HTR-8/SVneo (cell line): ENCODE measurements at places on chromosomes 5 and 9.

DNA sequence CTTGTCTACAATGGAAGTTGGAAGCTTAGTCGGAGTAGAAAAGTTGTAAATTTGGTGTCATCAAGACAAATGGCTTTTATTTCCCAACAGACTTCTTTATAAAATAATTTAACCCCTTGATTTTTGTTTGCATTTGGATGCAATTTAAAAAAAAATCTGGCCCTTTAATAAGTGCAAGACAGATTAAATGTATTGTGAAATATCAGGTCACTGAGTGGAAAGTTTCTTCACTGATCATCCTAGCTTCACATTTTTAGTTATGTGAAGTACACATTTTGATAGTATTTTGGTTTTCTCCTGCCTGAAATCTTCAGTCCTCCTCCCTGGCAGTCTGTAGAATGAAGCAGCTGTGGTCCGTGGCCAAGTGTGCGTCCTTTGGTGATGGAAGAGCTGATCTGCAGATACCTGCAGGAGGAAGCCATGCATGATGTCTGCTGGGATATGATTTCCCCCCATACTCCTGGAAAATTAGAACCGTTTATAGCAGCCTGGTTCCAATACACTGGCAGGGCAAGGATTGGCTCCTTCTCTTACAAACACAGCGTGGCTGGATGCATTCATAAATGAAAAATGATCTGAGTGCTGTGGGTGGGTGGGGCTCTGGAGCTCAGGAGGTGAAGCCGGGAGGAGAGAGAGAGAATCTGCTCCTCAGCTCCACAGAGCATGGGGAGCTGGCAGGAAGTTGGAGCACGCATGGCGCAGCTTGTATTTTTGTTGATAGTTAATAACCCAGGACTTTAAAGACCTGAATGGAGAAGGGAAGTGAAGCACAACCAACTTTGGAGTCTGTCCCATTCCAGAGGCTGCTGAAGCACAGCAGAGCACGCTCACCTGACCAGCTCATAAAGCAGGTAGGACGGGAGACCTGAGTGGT, 238.4 kb downstream of the GOLPH3 start:
- DNase-seq, result peak; percentile 54

DNA sequence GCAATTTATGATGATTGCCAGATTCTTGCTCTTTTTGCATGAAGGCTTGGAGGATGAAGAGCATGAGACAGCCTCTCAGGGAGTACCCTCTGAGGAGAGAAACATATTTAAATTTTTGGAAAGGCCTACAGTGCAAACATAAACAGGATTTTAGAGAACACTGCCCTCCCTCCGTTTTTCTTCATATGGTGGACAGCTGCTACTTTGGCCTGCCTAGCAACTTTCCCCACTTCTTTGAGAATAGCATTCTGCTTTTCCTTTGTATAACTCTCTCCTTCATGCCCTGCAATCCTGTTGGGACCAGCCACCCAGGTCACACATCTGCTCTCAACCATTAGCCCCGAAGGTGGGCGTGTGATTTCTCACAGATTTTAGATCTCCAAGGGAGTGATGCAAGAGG, 20.5 kb upstream of the TXN start:
- no peak for DNase-seq

DNA sequence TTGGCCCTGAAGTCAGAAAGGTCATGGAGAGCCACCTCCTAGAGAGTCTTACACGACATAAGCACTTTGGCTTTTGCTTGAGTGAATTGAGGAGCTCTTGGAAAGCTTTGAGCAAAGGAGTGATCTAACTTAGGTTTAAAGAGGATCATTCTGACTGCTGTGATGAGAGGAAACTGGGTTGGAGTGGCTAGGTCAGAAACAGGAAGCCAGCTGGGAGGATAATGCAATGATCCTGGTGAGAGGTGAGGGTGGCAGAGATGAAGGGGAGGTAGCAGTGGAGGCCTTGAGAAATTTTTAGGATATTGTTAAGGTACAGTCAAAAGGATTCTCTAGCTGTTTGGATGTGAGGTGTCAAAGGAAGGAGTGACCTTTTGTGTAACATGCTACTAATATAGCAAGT, 32.2 kb upstream of the ROPN1L start:
- DNase-seq, result no peak

DNA sequence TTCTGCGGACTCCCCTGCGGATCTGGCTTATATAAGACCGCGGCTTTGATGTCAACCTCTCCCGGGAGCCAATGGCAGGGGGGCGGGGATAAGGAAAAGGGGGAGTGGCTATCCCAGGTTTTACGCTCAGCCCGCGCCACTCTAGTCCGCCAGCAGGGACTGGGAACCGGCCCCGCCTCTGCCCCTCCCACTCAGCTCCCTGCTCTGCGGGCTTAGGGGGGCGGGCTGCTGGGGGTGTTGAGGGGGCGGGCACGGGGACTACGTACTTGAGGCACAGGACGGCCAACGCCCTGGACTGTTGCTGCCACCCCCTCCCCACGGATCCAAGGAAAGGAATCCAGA, at the start of gene HAND1:
TSS of gene HAND1 (minus strand) at position 4 of the 342 bp plus-strand sequence. CDS start 219 bp downstream, outside the sequence.
- DNase-seq, result peak; percentile 67

DNA sequence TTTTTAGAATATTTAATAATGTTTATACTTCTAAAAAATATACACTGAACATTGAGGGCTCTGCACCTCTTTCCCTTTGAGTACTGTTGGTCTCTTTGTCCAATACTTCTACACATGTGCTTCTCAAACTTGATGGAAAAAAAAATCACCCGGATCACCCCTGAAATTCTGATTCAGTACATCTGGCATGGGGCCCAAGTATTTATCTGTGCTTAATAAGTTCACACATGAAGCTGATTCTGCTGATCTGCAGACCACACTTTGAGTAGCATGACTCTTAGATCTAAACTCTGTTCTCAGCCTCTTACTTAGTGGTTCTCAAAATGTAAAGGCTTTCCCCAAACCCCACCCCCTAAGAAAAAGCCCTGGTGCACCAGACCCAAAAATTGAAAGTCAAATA, 12.0 kb downstream of the RUSC2 start:
- no peak for DNase-seq

DNA sequence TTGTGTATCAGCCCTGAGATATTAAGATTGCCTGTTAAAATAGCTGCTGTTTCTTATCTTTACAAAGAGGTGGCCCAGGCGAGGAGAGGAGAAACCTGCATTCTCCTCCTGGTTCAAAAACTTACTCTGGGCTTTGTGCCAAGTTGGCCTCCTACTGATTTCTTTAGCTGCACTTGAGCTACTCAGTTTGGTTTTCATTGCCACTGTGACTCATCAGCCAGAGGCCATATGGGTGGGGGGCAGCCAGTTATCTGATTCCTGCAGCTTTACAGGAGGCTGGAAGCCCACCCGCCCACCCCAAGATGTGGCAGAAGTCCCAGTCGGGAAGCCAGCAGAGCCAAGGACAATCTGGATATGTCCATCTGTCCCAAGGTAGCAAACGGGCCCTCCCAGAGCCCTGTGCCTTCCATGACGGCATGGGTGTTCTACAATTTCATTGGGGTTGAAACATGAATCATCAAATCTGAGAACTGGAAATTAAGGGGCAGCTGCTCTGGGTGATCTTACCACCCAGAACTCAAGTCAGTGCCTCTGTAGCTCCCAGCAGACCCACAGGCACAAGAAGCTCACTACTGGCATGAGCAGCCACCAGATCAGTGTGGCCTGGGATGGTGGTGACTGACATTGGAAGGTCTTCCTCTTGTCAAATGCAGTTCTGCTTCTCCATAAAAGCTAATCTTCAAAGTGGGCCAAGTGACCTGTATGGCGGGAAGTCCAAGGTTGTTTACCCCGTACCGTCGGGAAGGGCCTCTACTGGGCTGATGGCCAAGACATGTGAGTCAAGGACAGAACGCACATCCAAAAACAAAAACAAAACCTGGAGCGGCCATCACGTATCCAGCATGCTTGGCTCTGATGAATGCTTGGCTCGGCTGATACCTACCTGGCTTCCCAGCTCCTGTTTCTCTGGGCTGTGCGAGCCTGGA, 15.6 kb downstream of the FCN2 start:
- peak; percentile 74 for DNase-seq

DNA sequence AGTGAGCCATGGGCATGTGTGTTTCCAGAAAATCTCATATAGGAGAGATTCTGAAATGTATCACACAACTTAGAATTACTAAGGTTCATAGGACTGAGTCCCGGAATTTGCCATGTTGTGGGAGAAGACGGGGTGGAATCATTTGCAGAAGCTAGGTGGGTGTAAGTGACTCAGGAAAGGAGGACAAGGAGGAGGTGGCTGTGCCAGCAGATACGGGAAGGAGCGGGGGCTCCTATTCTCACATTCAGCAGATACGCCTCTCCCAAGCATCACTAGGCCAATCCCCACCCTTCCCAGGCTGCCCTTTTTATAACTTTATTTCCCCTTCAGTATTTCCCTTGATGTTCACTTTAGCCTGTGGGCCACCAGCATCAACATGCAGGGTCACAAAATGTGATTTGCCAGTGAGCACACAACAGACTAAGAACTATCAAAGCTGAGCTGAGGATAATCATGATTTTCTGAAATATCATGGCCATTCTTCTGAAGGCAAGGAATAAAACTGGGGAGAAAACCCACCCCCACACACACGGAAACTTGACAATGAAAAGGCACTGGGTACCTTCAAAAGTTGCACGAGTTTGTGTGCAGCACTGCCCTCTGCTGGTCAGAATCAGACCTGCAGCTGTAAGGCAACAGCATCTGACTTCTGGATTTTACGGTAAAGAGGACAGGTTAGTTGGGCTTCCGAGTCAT, 133.2 kb downstream of the MTX3 start:
- peak; percentile 46 for DNase-seq

DNA sequence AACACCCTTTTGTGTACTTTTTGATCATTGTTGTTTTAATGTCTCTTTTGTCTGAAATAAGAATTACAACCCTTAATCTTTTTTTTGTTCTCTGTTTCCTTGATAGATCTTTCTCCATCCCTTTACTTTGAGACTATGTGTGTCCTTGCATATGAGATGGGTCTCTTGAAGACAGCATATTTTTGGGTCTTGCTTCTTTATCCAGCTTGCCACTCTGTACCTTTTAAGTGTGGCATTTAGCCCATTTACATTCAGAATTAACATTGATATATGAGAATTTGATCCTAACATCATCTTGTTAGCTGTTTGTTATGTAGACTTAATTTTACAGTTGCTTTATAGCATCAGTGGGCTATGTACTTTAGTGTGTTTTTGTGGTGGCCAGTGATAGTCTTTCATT, 382.5 kb downstream of the MED10 start:
- DNase-seq, result no peak
